Activated T-helper 1 cell treated with anti-CD3 and anti-CD28 coated beads, Interleukin-2, amount 50 U/mL, for 16 hours (primary cell): ENCODE measurements at places on chromosomes 16 and 17.

- no peak for DNase-seq
These were observed 50.5 kb downstream of the EPN2 start for GRCh38 chr17:19287651-19288050.

DNA sequence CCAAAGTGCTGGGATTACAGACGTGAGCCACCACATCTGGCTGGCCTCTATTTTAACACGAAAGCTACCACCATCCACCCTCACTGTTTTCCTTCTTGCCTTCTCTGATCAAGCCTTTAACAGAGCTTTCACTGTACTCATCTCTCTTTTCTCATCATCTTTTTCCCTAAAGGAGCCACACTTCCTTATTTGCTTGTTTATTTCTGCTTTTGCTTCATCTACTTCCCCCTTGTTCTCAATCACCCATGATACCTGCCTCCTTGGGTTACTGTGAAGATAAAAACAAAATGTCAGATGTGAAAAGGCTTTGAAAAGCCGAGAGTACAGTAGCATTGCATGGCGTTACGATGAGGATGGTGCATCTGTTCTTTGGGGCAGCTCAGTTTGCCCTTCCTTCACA lies 79.9 kb downstream of the ZNF18 start:
- DNase-seq, result no peak

- DNase-seq, result no peak
These were observed 90.0 kb upstream of the GPRC5B start for GRCh38 chr16:19974607-19975006.

DNA sequence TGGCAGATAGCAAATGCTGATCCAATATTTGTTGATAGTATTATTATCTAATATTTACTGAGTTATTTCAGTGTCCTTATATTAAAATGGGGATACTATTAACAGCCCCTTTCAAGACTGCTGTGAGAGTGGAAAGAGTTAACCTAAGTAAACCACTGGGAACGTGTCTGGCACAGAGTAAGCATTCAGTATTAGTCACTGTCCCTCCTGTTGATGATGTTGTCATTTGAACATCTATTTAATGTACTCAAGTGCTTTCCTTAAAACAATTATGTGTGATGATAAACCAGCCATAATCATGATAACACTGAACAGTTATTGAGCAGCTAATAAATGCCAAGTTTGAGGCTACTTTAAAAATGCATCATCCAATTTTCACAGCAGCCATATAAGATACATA lies 135.7 kb upstream of the XYLT1 start:
- no peak for DNase-seq

GRCh38 chr17:10112962-10113361 lies 85.4 kb downstream of the GAS7 start:
- DNase-seq, result no peak

- no peak for DNase-seq
These were observed 8.5 kb downstream of the TUBG1 start for GRCh38 chr17:42617956-42618431.

- DNase-seq, result no peak
These were observed 720 bp downstream of the METRN start for GRCh38 chr16:715477-716199.

DNA sequence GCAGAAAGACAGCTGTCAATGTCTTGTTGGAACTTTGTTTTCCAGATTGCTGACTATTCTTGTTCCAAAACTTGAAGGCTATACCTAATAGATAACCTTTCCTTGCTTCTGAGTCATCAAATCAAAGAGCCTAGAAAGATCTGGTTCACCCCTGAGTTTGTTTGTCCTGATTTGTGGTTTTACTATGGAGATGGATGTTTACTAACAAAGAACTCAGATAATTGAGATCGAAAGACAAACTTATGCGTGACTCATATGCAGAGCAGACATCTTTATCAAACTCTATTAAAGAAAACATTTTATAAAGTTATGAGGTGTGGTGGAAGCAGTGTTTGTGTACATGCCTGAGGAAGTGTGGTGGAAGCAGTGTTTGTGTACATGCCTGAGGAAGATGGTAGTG lies 311.1 kb upstream of the TBX2 start:
- no peak for DNase-seq

DNA sequence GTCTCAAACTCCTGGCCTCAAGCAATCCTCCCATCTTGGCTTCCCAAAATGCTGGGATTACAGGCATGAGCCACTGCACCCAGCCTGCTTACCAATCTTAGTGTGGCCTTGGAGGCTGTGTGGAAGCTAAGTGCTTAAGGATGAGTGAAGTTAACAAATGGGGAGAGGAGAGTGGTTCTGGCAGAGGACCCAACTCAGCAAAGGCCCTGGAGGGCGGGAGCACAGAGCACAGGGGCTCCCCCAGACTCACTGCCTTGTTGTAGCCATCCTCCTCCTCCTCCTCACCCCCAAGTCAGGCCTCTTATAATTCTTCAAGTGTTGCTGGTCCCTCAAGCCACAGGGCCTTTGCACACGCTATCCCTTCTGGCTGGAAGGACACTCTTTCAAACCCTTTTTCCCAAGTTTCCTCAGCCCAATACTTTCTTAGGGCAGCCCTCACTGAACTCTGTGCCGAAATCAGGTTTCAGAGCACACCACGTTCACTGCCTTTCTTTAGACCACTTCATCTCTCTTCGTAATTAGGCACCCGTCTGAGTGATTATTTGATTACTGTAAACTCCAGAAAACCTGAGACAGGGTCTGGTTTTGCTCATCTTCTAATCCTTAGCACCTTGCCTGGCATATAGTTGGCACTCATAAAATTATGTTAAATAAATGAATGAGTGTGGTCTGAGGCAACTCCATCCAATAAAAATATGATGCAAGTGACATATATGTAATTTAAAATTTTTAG lies 23.4 kb downstream of the NGFR start:
- DNase-seq, result no peak

DNA sequence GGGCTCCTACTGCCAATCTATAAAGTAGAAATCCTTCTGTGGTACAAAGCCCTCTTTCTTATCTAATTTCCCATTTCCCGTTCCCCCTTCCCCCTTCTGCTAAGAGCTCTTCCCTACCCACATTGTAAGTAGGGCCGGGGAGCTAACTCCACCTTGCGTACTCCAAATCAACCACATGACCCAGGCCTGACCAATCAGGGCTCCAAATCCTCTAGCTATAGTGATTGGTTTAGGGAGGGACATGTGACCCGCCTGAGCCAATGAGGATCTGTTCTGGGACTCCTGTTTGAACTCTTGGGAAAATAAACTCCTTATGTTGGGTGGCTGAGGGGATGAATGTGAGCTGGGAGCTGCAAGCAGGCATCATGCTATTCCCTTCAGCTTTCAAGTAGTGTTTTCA lies 40.9 kb upstream of the MEOX1 start:
- DNase-seq, result no peak

- no peak for DNase-seq
These were observed 108.1 kb downstream of the ABCC12 start for GRCh38 chr16:48047720-48048119.

- no peak for DNase-seq
These were observed 8.6 kb downstream of the ABCA3 start for GRCh38 chr16:2331931-2332267.

GRCh38 chr16:320206-320605 lies 32.3 kb downstream of the AXIN1 start:
- no peak for DNase-seq

- no peak for DNase-seq
These were observed 10.0 kb upstream of the TNK1 start for GRCh38 chr17:7370853-7371252.

DNA sequence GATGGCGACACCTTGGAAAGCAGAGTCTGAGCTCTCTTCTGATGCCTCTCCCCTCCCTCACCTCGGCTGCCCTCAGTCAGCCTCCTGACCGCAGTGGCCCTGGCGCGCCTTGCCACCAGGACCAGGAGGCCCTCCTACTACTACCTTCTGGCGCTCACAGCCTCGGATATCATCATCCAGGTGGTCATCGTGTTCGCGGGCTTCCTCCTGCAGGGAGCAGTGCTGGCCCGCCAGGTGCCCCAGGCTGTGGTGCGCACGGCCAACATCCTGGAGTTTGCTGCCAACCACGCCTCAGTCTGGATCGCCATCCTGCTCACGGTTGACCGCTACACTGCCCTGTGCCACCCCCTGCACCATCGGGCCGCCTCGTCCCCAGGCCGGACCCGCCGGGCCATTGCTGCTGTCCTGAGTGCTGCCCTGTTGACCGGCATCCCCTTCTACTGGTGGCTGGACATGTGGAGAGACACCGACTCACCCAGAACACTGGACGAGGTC lies 4.4 kb downstream of the GPR142 start:
- no peak for DNase-seq

DNA sequence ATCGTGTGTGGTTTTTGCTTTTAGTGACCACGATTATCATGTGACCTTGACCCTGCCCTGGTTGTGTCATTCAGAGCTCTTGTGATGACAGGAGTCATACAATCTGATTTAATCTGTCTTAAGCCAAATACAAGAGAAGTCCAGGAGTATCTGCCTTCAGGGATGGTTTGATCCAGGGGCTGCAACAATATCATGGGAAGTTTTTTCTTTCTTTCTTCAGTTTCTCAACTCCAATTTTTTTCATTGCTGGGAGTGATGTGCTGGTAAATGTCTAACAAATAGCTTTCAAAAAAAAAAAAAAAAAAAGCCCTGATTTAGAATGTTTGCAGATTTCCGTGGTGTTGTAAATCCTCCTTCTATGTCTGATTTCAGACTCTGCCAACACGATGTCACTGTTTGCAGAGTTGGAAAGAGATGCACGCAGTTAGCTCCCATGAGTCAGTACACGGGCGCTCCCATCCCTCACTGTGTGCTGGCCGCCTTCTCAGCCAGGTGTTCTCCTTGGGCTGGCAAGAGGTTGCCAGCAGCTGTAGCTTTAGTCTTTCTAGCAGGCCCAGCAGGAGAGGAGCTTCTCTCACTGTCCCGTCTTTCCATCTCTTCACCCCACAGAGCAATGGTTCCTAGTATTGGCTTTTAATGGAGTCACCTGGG lies 229.7 kb downstream of the SNX29 start:
- DNase-seq, result no peak

- DNase-seq, result no peak
These were observed 354.1 kb downstream of the SOX9 start for GRCh38 chr17:72474719-72475477.

GRCh38 chr17:35448899-35449227 lies 297 bp upstream of the SLFN13 start:
- DNase-seq, result no peak

DNA sequence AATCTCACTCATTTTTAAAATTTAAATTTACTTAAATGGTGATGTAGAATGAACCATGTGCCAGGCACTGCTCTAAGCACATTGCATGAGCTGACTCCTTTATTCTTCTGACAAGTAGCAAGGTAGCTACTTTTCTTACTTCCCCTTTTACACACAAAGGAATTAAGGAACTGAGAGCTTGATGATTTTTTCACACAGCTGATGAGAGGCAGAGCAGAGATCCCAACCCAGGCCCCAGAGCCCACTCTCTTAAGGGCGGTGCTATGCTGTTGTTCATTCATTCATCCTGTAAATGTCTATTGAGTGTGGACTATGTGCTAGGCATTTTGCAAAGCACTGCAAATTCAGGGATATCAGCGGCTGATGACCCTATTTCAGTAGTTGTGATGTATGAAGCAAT lies 17.9 kb downstream of the SEC14L5 start:
- DNase-seq, result no peak

- no peak for DNase-seq
These were observed 1.8 kb downstream of the CNTNAP4 start for GRCh38 chr16:76278980-76279379.

GRCh38 chr16:49022351-49022963 lies 259.2 kb downstream of the CBLN1 start:
- DNase-seq, result no peak

DNA sequence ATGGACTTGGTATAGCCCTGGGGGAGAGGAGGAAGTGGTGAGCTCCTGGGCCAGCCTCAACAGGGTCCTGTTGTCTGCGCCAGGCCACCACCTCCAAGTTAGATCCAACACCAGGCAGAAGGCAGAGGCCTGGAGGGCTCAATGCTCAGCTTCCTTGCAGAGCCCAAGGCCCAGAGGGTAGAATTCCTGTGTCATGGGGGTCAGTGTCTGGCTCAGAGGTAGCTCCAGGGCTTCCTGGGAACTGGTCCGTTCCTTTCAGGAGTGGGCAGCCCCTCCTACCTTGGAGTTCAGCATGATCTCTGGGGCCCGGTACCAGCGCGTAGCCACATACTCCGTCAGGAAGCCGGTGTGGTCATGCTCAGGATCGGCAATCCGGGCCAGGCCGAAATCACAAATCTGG lies 4.4 kb upstream of the GDPD3 start:
- no peak for DNase-seq

DNA sequence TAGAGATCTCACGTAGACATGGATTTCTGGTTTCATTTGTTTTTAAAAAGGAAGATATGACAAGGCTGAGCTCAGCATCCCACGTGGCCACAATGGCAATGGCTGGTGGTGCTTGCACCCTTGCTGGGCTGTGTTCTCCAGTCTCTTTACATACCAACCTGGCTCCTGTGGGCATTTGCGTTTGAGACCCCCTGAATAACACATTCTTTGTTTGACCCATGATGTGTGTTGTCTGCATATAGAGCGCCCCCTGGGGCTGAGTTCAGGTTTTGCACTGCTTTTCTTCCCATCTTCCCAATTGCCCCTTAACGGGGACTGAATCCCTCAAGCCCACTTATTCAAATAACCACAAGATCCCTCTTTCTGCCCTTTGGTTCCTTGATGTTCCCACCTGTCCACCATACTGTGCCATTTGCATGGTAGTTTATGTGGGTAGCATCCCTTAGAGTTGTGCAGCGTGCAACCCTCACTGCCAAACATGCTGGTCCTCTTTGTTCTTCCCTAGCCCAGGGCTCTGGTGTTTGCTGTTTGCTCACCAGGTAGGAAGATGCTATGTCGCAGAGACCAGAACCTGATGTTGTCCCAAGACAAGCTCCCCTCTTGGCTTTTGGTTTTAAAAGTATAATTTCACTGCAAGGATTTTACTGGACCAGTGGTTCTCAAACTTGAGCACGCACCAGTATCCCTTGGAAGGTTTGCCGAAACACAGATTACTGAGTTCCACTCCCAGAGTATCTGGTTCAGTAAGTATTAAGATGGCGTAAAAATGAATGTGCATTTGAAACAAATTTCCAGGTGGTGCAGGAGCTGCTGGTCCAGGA lies 38.5 kb upstream of the NKD1 start:
- DNase-seq, result peak; percentile 6

GRCh38 chr16:4561596-4561995 lies 5.5 kb downstream of the C16orf96 start:
- DNase-seq, result no peak

GRCh38 chr17:27370776-27371175 lies 76.9 kb downstream of the WSB1 start:
- no peak for DNase-seq

- no peak for DNase-seq
These were observed 7.7 kb downstream of the MED9 start for GRCh38 chr17:17484451-17484899.
